Kidney (tissue), 22 donors: ENCODE measurements at places on chromosomes 1 and 21. TPM values are rescaled to one million over a fixed set of nuclear protein-coding genes. Genes with fewer than 3 reads are reported as not detected.

DNA sequence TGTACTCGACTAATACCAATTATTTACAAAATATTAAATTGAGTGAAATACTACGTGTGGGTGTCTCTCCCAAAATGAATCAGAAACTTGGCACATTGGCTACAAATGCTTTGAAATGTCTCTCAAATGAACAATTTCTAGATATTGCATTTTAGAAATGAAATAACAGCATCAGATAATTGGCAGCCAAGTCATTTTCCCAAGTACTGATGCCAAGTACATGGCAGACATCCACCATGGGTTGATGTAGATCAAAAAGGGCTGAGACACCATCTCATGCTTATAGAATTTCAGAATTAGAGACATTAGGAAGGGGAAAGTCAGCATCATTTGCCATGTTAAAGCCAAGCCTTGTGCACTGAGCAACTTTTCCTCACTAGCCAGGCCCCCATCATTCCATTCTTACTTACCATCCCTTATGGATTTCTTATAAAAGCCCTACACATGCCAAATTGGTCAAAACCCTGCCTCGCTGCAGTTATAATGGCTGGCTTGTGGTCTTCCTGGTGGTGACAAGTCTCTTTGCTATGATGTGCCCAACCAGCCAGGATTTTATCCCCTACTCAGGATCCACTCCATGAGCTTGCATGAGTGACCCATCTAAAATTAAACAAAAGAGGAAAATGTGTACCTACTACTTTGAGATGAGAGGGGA is 73.1 kb downstream of the GREM2 start:
- no peak for DNase-seq

DNA sequence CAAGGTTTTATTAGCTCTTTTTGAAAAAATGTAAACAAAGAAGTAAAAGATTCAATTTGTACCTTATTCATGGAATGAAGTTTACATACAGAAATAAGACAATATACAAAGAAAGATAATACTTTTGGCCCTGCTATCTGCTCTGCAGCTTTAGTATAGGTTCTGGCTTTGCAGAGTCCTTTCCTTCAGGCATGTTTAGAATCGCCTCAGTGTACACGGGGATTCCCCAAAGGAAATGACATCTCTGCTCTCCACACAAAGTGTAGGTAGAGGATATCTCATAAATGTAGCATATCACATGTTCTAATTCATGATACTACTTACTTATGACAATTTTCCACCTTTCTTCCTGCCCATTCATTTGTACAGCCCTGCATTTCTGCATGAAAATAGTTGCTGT is 222.6 kb upstream of the DPYD start:
- DNase-seq = no peak

GRCh38 chr1:199959033-199959774 is 68.3 kb upstream of the NR5A2 start:
- no peak for DNase-seq

The NPHS2 gene
- total RNA-seq = 1.2 TPM

The LCK gene
- 10.3 TPM for total RNA-seq

The ZNF436 gene
- total RNA-seq = 19.8 TPM
